ENCODE measurements at places on chromosomes 5 and 9. TPM values are rescaled to one million over a fixed set of nuclear protein-coding genes. Genes with fewer than 3 reads are reported as not detected.

DNA sequence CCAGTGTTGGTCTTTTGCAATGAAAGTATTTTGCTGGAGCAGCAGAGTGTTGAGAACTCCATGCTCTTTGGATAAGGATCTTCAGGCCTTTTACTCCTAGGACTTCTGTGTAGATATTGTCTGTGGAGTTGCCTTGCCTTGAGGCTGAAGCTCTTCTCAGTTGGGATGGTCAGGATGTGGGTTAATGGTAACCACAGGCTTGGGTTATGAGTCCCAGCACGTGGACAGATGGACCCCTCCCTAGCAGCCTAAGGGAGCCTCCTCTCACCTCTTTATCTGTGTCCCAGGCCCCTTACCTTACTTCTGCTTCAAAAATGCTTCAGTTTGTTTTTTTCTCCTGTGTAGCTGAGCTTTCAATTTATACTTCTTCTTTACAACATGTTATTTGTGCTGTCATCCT, 109.9 kb downstream of the MEGF10 start:
- peaks cover 30% of the 10 kb centered on the region for H3K27me3 ChIP-seq
- no peak overlapping the region for H3K4me3 ChIP-seq

- no peaks in the 10 kb centered on the region for H3K4me1 ChIP-seq
- H3K27me3 ChIP-seq = no peaks in the 10 kb centered on the region
- no peak overlapping the region for H3K4me3 ChIP-seq
- DNase-seq = no peak
- peaks cover 6% of the 10 kb centered on the region for H3K36me3 ChIP-seq
Measured at GRCh38 chr9:107945961-107946360, 456.4 kb upstream of the KLF4 start.

The TEK gene
- not detected for total RNA-seq

DNA sequence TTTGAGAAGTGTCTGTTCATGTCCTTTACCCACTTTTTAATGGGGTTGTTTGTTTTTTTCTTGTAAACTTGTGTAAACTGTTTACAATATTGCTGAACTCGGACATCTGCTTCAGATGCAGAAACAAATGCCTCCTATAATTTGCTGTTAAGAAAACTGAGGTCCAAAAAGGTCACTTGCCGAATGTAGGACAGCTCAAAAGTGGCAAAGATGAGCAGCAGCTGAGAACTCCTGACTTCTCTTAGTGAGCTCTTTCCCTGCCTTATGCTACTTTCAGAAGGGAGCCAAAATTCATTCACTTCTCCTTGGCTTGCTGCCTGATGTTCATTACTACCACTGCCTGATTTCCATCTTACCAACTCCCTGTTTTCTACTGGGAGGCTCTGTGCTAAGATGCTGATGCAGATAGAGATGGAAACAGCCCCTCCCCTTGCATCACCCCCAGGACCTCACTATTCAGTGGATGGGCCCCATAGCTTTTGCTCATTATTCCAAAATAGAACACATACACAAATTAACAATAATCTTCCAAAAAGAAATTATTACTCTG, 60.1 kb downstream of the SEMA6A start:
- no peak overlapping the region for H3K27ac ChIP-seq
- no peaks in the 10 kb centered on the region for H3K36me3 ChIP-seq
- DNase-seq = no peak
- H3K4me1 ChIP-seq = no peaks in the 10 kb centered on the region
- no peak overlapping the region for H3K4me3 ChIP-seq

The IL17B gene
- total RNA-seq = not detected

The RNF208 gene
- 1.4 TPM for total RNA-seq
